ENCODE measurements at places on chromosomes 4 and X. TPM values are rescaled to one million over a fixed set of nuclear protein-coding genes. Genes with fewer than 3 reads are reported as not detected.

ADAM29 gene
- total RNA-seq: not detected

KCND1 gene
- 1.5 TPM for total RNA-seq

ADGRA3 gene
- 28.3 TPM for total RNA-seq

PRSS48 gene
- total RNA-seq: not detected

ATP8A1 gene
- total RNA-seq: 25.8 TPM

ZDHHC15 gene
- total RNA-seq: 3.6 TPM

PGAM4 gene
- total RNA-seq: not detected

TBC1D8B gene
- 3.6 TPM for total RNA-seq
